ENCODE measurements at places on chromosomes 6 and 20.
A peak's percentile ranks its signal among the peaks of the same experiment; 100 is the strongest.

DNA sequence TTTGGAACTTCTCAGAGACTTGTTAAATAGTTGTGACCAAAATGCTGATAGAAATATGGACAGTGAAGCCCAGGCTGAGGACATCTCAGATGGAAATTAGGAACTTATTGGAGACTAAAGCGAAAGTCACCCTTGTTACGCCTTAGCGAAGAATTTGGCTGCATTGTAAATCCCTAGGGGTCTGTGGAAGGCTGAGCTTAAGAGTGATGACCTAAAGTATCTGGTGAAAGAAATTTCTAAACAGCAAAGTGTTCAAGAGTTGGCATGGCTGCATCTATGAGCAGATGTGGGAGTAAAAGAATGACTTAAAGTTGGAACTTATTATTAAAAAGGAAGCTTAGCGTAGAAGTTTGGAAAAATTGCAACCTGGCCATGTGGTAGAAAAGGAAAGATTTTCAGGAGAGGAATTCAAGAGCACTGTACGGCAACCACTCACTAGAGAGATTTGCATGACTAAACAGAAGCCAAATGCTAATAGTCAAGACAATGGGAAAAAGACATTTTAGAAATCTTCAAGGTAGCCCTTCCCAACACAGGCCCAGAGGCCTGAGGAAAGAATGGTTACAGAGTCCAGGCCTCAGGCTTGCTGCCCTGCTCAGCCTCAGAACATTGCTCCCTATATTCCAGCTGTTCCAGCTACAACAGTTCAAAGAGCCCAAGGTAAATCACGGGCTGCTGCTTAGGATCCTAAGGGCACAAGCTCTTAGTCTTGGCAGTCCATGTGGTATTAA is 61.6 kb upstream of the TNFRSF21 start:
- no peak for DNase-seq

GRCh38 chr20:25984933-25985332 is 288.3 kb upstream of the ZNF337 start:
- peak; percentile 30 for DNase-seq

DNA sequence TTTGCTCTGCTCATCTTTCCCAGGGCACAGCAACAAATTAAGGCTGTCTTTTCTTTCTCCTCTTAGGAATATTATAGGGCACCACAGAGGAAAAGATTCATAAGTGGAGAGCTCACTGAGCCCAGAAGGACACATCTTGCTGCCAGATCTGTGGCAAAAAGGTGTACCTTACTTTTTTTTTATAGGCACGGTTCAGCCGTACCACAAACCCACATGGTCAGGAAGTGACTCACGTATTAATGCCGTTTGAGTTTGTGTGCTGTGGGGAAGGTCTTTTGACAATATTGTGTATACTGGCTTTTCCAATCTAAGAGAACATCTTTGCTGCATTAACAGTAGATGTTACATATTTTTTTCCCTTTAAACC is 28.4 kb downstream of the PAQR8 start:
- peak; percentile 76 for DNase-seq

GRCh38 chr20:9052136-9052535 is 16.8 kb upstream of the PLCB4 start:
- no peak for DNase-seq

- DNase-seq = no peak
These were observed 25.0 kb downstream of the TGM6 start for GRCh38 chr20:2405693-2406065.

GRCh38 chr20:38109591-38110524 is 55.2 kb downstream of the TGM2 start:
- DNase-seq = peak; percentile 72

DNA sequence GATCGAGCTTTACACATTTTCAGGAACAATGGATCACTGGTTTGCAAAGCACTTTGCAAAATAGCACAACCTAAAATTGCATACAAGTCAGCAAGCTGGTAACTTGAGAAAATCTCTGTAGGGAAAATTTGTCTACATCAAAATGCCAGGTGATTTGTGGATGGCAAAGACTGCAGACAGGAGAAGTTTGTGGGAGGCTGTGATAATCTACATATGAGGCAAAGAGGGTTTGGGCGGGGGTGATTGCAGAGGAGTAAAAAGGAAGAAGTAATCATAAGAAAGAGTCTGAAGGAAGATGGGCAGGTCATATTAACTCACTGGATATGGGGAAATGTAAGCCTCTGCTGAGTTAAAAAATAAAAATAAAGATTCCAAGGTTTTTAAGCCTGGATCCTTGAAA is 166.3 kb upstream of the STXBP5 start:
- no peak for DNase-seq

GRCh38 chr6:4319981-4320683 is 184.8 kb upstream of the ECI2 start:
- DNase-seq = peak; percentile 71

DNA sequence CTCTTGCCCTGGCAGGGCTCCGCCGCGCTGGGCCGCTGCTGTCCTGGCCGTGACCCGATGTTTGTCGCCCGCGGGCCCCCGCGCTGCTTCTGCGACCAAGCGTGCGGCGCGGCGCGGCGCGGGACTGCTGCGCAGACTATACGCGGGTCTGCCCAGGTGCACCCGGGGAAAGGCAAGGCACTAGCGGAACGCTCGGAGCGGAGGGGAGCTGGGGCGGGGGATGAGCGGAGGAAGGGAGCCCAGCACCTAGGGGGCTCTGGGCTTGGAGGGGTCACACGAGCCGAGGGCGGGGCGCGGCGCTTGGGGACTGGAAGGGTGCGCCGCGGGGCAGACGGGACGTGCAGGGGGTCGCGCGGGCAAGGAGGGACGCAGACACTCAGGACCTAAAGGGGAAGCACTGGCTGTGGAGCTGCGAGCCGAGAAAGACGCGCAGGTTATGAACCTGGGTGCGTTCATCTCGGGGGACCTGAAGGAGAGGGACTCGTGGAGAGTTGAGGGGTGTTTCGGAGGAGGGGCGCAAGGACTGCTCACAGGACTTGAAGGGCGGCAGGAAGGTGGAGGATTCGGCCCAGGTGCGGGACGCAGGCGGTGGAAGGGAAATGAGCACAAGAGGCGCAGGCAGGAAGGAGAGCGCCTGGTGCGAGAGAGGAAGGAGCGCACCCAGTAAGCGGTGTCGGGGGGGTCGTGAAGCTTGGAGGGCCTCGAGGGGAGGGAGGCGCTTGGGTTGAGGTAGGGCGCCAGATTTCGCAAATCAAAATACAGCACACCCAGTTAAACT is 40.8 kb upstream of the ZNFX1 start:
- DNase-seq = no peak

DNA sequence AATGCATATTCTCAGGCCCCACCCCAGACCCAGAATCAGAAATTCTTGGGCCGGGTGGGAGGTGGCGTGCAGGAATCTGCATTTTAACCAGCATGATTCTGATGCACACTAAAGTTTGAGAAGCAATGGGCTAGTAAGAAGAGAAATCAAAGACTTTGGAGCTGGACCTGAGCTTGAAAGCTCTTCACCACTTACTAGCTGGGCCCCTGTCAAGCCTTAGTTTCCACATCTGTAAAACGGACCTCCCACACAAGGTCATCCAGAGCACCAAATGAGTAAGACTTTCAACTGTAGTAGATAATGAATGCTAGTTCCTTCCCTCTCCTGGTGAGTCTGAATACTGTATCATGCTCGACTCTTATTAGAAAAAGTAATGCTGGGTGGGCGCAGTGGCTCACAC is 87.0 kb downstream of the TBC1D7 start:
- no peak for DNase-seq

DNA sequence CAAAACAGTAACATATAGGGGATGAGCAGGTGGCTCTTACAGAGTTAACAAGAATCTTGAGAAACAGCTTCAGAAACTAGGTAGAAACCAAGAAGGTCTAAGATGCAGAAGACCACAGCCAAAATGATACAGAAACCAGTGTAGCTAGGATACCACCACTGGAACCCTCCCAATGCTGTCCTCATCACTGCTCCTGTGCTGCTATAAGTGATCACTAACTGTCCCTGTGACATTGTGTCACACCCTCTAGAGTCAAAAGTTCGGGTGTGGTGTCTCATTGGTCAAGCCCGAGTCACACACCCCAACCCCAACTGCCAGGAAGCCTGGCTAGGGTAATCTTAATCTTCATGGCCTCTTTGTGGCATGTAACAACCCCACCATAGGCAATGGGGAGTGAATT is 153.1 kb downstream of the RCAN2 start:
- no peak for DNase-seq

DNA sequence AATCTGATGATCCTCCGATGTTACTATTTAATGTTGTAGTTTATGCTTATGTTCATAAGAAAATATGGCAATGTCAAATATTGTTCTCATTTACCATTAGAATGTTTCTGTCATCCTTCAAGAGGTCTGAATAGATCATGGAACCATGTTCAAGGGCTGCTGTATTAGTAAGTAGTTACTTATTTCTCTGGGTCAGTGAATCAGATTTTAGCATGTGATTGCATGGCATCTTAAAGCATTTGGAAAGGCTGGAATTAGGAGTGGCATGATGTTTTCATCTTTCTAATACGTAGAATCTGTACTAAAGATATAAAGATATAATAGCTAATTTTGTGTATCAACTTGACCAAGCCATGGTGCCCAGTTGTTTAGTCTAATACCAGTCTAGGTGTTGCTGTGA is 40.5 kb upstream of the NKX2-4 start:
- no peak for DNase-seq

DNA sequence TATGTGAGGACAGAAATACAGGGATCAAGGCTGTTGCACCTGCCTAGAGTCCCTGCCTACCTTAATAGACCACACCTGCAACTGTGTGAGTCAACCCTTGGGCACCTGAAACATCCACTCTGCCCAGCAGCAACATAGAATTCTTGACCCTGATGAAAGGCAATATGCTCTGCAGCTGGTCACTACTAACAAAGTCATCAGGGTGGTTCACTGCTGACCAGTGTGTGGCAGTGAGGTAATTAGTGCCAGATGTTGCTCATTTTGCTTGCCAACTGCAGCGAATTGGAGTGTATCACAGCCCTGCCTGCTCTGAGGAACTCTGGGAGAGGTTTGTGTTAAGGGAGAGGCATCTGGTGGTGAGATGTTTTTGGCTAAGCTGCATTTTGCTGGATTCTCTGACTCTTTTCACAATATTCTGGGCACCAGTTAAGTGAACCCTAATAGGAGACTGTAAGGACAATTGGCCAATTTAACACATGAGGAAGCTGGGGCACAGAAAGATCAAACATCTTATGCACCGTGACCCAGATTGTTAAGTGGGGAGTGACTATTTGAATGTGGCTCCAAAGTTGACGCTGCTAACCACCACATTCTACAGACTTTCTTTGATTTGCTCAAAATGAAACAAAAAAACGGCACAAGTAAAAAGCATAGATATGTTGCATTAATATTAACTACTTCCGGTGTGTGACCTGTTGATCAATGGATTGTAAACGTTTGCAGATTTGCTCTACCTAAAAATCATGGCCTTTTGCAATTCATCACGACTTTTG is 61.9 kb upstream of the OPRM1 start:
- DNase-seq = no peak

DNA sequence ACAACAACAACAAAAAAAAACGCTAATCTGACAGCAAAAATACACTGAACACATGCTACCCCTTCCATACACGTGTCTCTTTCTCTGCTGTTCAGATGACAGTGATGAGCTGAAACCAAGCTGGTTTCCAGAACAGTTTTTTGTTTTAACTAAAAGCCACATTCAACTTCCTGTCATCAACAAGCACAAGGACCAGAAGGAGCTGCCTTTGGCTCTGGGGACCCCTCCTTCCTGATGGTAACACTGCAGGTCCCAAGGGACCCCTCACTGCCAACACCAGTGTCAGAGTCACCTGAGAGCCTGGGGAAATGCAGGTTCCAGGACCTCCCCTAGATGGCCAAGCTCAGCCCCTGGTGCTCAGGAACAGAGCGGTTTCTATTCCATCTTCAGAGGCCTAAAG is 6.0 kb downstream of the CST7 start:
- DNase-seq = no peak

GRCh38 chr20:13856354-13856753 is 71.5 kb downstream of the NDUFAF5 start:
- no peak for DNase-seq

DNA sequence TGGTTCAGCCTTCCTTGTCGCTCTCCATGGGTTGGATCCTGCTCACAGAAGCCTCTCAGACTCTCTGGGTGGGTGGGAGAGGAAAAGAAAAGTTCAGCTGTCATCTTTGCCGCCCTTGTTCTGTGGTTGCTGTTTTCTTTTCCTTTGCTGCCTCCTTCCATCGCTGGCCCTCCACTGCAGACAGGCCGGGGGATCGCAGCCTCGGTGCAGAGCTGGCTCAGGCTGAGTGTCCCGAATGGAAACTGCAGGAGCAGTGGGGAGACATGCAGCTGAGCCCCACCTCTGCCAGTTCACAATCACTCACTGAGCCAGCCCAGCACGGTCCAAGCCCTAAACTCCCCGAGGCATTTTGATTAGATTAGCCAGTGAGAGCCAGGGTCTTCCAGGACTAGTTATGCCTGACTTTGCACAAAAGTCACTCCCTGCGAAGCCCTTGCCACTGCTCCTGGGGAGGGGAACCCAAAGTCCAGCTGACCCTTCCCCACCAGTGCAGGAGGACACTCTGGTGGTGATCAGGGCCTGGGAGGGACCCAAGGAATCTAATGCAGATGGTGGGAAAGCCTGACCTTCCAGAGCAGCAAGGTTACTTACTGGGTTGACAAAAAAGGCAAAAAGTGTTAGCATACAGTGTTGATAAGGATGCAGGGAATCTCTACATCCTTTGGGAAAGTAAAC is 14.0 kb downstream of the NRN1 start:
- DNase-seq = no peak

- no peak for DNase-seq
These were observed 3.4 kb upstream of the ZNFX1 start for GRCh38 chr20:49281059-49281912.

DNA sequence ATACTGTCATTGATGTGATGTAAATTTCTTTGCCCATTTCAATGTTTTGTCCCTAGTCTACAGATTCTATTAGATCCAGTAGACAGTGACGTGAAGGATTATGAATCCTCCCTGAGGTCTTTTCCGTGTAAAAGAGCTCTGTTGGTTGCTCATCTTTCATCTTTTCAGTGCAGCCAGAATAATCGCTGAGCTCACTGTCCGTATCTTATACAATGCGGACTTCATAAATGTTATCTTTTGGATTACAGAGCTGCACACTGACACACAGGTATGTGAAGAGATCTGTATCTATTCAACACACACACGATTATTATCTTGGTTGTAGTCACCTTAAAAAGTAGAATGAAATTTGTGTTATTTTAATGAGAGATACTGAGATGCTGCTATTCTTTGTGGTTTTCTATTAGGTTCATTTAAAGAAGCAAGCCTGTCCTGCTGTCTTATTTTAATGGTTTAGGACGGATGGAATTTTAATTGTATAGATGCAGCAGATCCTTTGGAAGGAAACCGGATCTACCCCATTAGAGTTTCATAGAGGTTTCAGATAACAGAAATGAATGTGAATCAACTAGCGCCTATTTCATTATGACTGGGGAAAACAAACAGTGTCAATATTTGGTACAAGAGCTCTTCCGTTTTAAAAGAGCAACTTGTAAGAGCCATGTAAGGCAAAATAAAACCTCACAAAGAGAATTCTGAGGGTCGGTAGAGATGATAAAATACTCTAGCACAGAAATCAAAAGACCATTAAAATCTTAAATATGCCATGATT is 79.4 kb downstream of the BMP6 start:
- DNase-seq = no peak

GRCh38 chr6:152984513-152984872 is 1.7 kb upstream of the FBXO5 start:
- no peak for DNase-seq
